GM18507 (cell line): ENCODE measurements at places on chromosomes 3 and 15.
A peak's percentile ranks its signal among the peaks of the same experiment; 100 is the strongest.

DNA sequence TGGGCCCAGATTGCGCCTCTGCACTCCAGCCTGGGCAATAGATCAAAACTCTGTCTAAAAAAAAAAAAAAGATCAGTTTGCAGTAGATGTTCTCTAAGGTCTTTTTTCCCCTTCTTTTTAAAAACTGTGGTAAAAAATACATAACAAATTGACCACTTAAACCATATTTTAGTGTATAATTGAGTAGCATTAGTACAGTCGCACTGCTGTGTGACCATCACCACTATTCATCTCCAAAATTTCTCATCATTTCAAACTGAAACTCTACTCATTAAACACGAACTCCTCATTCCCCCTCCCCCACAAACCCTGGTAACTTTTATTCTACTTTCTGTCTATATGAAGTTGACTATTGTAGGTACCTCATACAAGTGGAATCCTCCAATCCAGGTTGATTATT is 160.3 kb downstream of the PEX5L start:
- DNase-seq, result no peak

- DNase-seq, result no peak
Observed at GRCh38 chr3:187741403-187742350, 3.6 kb downstream of the BCL6 start.

GRCh38 chr3:138124706-138125355 is 7.4 kb downstream of the A4GNT start:
- no peak for DNase-seq

GRCh38 chr3:187661267-187661666 is 8.9 kb downstream of the SST start:
- no peak for DNase-seq

DNA sequence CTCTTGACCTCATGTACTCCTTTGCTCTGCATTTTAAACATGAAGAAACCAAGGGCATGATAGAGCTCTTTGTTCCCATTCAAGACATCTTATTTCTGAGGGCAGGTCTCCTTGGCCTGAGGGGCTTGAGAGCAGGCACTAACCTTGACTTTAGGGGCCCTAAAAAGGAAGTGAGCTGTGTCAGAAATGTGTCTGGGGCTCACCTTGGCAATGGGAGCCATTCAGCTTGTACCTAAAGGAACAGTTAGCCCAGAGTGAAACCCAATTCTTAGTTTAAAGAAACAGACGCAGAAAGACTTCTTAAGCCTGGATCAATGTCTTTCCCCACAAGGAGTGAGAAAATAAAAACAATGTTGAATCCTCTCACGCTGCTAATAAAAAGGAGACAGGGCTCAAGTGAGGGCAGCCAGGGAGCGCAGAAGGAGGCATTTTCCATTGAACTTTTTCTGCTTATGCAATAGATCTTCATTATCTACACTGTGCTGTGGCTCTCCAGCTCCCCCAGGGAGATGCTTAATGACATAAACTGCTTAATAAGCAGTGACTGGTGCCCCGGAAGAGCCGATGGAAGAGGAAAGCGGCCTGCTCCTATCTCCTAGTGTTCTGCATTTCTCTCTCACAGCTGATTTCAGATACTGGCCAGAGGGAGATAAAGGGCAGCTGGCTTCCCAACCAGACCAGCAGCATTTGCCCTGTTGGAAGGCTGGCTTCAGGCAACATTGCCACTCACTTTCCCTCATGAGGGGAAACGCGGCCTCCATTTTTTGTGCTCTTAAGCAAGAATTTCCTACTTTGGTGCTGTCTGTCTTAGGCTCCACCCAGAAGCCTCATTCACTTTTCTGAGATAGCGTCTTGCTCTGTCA is 152.0 kb downstream of the OPA1 start:
- no peak for DNase-seq

DNA sequence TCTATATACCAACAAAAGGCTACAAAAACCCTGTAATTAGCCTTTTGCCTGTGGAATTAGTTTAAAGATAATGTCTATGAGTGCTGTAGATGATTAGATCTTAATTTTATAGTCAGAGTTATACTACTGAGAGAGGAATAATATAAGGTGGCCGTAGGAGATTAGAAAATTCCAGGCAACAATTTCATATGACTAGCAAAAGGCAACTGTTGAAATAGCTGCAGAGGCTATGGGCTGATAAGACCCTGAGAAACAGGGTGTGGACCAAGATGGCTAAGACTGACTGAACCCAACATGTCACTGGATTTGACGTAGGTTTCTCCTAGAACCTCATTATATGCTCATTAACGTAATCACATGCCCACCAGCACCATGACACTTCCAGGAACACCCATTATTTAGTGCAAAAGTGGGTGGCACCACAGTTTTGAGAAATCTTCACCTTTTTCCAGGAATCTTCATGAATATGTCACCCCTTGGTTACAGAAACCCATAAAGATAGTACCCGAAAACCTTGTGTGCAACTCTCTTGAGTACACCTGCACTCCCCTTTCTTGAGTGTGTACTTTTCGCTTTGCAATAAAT is 29.1 kb upstream of the SCG3 start:
- DNase-seq, result no peak

DNA sequence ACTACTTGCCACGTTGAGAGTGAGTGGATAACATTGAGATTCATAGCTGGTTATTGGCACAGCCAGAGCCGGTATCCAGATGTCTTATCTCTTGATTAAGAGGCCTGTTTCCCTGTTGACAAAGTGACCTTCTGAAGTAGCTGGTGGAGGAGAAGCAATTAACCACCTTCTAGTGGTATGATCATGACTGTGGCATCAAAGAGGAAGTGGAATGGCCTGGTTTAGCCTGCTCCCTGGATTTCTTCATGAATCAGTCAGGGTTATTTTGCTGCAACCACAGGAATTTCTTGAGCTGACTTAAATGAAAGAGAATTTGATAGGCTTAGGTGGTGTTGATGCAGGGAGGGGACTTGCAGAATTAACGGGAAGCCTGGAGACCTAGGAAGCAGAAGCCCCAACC is 398.3 kb downstream of the MFSD1 start:
- no peak for DNase-seq

DNA sequence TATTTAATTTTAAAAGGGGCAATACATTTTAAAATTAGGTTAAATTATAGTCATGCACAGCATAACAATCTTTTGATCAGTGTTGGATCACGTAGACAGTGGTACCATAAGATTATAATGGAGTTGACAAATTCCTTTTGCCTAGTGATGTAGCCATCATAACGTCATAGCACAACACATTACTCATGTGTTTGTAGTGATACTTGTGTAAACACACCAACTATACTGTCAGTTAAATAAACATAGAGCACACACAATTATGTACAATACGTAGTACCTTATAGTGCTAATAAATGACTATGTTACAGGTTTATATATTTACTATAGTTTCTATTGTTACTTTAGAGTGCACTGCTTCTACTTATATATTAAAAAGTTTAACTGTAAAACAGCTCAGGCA is 31.2 kb downstream of the FOXB1 start:
- DNase-seq, result no peak

- no peak for DNase-seq
Observed at GRCh38 chr3:124986192-124987143, 51.9 kb upstream of the MUC13 start.

DNA sequence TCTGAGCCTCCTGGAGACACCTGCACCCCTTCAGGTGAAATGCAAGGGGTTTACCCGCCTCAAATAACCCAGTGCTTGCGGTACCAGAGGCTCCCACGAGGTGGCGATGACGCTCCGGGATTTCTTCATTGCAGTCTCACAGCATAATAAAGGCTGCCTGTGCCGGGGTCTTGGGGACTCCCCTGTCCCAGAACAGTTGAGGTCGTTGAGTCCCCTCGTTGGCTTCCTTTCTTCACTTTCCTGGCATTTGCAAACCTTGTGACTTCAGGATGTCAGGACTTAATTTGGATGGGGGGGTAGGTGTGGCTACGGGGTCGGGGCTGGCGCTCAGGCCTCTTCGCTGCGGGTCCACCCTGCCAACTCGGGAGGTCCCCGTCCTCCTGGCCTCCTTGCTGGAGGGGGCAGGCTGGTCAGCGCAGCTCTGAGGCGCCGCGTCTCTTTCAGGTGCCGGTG is 1.3 kb downstream of the GNAT1 start:
- DNase-seq, result peak; percentile 73

DNA sequence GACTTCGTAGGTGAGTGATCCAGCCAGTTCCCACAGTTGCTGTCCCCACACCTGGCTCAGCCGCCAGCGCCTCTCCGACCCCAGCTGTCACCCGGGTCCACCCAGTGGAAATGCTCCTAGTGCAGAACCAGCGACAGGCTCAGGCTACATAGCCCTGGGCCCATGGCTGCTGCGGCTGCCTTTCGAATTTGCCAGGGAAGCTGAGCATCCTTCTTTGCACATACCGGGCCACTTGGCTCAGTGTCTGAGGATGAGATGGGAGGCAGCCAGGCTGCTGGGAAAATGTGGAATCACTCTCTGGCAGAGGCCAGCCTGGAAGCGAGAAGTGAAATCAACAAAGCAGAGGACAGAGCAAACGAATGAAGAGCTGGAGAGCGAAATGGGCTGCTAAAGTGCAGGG is 80.1 kb downstream of the ST8SIA2 start:
- DNase-seq, result no peak

- no peak for DNase-seq
Observed at GRCh38 chr3:135017003-135017893, 222.2 kb downstream of the EPHB1 start.

DNA sequence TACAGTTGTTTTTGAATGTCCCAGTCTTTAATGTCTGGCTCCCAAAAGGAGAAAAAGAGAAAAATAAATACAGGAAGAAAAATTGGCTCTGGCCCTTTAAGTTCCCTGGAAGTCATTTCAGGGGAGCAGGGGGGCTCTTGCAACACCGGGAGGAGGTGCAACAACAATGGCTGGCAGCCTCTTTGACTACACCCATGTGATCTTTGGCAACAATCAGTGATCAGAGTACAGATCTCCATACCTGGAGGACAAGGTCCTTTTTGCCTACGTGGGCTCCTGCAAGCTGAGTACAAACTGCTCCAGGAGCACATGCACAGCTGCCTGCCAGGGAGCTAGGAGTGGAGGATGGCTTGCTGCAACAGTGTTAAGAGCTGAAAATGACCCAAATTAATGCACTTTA is 63.9 kb downstream of the GLCE start:
- DNase-seq, result no peak

- DNase-seq, result no peak
Observed at GRCh38 chr3:46359733-46360493, 6.0 kb downstream of the CCR2 start.

DNA sequence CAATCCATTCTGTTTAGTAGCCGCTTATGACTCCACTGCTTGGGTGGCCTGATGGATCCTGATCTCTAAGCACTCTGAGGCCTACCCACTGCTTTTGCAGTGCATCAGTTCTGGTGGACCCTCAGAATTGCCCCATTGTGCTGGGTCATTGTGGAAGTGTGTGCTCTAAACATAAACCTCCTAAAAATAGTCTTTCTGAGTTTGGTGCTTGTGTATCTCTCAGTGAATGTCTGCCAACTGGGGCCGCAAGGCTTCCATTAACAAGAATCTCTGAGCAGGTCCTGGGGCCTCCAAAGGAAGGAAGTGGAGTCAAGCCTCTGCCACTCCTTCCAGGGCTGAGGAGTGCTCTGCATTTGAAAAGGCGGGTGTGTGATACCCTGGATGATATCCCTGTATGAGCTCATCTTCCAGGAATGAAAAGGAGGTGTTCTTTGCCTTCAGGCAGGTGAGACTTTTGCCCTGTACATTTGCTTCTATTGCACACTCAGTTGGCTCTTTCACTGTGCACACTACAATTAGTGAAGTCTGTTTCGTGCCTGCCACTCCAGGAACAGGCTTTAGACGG is 80.0 kb upstream of the CACNA2D3 start:
- no peak for DNase-seq

DNA sequence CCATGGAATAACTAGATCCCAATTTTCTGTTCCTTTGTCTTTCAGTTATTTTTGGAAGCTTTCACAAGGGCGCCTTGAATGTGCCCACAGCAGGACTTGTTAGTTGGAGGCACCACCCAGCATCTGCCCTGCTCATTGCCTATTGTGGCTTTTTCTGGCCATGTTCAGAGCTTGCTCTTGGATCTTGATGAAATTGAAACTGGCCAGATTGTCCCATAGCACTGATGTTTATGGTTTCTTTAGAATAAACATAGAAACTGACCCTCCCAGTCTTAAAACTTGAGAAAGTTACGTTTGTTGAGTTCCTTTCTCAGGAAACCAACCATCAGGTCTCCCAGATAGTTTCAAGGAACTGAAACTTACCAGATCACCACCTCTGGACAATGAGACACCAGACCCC is 474.7 kb downstream of the IL5RA start:
- no peak for DNase-seq

- DNase-seq, result no peak
Observed at GRCh38 chr15:101434032-101434920, 55.2 kb downstream of the PCSK6 start.

- no peak for DNase-seq
Observed at GRCh38 chr3:40968666-40969065, 230.6 kb upstream of the CTNNB1 start.

- no peak for DNase-seq
Observed at GRCh38 chr15:74624020-74624602, 8.5 kb downstream of the CLK3 start.

DNA sequence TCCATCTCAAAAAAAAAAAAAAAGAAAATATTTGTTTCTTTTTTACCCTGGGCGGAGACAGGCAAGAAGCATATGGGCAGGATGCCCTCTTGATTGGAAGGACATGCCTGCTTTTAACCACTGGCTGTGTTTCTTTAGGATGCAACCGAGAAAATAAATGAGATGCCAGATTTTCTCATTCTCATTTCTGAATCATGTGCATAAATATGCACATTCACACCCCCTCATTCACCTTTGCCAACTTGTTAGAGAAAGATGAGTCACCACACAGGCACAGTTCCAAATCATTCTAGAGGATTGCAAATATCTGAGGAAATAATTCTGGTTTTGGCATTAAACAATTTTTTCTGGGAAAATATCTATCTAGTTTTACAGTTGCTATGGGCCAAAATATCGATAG is 3.3 kb downstream of the LIPH start:
- no peak for DNase-seq

GRCh38 chr3:67048067-67048714 is 50.1 kb downstream of the KBTBD8 start:
- DNase-seq, result no peak

DNA sequence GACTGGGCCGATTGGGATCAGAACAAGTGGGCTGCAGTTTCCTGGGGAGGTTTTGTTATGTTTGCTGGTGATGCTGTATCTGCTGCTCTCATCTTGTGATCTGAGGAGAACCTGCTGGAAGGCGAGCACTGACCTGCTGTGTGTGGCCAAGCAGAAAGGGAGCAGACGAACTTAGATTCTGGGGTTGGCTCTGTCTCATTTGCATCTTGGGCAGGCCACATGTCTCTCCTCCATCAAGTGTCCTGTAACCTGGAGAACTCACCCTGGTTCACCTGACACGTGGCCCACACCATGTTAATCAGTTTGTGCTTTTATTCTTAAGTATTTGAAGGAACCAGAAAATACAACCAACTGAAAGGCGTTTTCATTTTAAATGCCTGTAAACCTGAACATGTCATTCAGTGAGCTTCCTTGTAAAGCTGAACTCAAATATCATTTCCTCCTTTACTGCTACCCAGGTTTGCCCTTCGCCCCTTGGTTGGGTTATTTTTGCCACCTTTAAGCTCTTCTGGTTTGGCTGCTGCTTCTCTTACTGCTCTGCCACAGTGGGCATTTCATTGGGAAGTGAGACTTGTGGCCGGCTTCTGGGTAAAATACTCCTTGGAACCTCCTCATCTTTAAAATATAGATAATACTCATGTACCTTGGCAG is 33.5 kb upstream of the TRAK1 start:
- no peak for DNase-seq
